Hematopoietic multipotent progenitor cell treated with erythropoietin and hydrocortisone succinate and interleukin-3 and kit ligand, for 17 days (in vitro differentiated cells): ENCODE measurements at places on chromosomes 5 and 9.

- no peak for DNase-seq
Observed at GRCh38 chr5:139863361-139863760, 67.8 kb downstream of the PSD2 start.

GRCh38 chr9:77427256-77427927, 220.7 kb downstream of the GNA14 start:
- DNase-seq = no peak

GRCh38 chr5:78537821-78538220, 110.8 kb downstream of the LHFPL2 start:
- peak; percentile 56 for DNase-seq

- no peak for DNase-seq
Observed at GRCh38 chr9:87686520-87687090, 39.3 kb upstream of the CTSL start.

DNA sequence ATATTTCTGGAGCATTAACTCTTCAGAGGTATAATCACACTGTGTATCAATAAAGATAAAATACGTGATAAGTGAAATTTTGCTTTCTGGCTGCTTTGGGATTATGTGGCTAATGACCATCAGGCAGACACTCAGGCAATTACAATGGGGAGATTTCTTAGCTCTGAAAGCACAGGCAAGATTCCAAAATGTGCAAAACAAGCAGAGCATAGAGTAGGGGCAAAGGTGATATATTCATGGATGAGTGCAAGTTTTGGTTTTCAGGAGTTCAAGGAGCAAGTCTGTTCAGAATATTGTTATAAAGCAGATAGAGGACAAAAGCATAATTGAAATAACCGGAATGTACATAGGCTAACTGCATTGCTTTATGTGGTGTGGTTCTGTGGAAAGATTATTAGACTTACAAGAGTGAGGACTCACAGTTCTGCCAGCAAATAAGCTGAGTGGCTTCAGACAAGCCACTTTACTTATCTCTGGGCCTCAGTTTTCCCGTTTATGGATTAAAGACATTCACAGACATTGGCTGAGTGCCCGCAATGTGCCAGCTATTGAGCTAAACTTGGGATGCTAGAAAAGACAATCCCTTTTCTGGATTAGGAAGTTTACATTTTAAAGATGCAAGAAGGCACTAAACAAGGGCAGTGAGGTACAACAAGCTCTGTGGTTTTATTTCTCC, 945.6 kb upstream of the ARRDC3 start:
- no peak for DNase-seq

DNA sequence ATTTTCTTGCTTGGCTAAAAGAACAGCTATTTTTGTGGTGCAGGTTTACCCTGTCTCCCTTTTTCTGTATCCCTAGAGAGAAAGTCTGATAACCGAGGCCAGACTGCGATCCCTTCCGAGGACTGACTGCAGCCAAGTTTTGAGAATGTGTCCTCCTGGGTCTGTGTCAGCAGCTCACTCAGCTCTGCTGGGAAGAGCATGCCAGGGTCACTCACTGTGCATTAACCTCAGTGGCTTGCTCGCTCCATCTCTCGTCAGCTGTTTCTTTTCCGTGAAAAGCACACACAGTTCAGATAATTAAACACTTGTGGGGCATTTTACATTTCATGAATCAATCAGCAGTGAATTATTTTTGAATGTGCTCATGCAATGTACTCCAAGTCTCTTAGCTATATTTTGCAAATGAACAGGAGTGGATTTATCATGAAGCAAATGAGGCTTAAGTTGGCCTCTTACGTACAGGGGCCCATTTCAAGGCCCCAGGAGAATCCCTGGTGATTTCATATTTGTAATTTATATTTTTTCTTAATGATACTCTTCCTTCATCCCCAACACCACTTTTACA, 252.1 kb downstream of the SMARCA2 start:
- no peak for DNase-seq

- no peak for DNase-seq
Observed at GRCh38 chr5:54981928-54982327, 3.5 kb downstream of the ESM1 start.

GRCh38 chr5:80283360-80283759, 27.5 kb upstream of the SERINC5 start:
- no peak for DNase-seq

GRCh38 chr9:20314981-20315380, 307.3 kb downstream of the MLLT3 start:
- no peak for DNase-seq
